ENCODE measurements at places on chromosomes 7 and 10.

DNA sequence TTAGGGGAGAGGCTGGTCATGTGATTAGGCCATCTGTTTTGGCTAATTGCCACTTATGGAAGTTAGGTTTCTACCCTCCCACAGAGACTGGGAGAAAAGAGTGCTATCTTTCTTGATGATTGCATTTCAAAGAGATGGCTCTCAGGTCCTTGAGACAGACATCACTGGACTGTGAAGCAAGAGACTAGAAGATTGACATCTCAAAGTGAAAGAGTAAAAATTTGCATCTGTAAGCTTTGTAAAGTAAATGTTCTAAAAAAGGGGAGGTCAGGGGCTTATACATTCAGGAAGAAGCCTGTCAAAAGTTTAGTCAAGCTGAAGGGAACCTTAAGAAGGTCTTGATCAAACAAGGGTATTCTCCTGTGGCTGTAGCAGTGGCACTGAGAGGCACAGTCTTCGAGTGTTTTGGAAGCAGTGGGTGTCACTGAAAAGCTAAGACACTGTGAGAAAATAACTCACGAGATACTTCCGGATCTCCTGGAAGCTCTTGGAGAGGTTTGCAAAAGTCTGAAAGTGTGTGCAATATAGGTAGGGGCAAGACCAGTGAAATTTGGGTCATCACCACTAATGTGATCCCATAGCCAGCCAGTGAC lies 342.1 kb downstream of the PHF14 start:
- no peak for DNase-seq

- DNase-seq, result no peak
Measured at GRCh38 chr7:149161241-149161848, 14.1 kb downstream of the ZNF398 start.

DNA sequence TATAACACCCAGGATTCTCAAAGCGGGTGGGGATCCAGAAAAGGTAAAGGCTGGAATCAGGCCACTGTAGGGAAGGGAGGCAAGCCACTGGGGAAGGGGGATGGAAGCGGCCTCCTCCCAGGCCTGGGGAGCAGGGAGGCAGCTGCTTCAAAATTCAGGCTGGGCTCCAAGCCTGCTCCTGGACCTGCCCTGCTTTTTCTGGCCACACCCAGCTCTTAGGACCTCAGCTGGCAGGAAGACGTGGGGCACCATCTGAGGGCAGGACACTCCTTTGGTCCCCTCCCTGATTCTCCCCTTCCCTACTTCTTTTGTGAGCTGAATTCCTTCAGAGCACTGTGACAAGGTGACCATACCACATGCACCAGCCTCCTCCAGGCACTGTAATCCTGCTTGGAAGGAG lies 4.6 kb upstream of the LBX1 start:
- DNase-seq, result no peak

DNA sequence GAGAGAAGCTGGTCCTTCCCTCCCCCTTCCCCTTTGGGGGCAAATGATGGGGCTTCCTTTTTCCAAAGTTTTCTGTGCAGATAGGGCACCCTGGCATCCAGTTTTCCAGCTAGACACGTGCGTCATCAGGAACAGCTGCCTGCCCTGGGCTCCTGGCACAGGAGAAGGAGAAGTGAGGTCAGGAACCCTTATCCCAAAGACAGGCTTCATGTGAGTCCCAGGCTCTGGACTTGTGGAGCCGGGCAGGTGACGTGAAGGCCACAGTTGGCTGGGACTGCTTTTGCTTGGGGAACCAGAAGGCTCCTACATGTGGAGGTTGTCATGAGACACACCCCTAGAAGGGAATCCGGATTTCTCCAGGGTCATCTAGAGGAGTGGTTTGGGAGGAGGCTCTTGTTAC lies 66.5 kb downstream of the RBM20 start:
- no peak for DNase-seq

DNA sequence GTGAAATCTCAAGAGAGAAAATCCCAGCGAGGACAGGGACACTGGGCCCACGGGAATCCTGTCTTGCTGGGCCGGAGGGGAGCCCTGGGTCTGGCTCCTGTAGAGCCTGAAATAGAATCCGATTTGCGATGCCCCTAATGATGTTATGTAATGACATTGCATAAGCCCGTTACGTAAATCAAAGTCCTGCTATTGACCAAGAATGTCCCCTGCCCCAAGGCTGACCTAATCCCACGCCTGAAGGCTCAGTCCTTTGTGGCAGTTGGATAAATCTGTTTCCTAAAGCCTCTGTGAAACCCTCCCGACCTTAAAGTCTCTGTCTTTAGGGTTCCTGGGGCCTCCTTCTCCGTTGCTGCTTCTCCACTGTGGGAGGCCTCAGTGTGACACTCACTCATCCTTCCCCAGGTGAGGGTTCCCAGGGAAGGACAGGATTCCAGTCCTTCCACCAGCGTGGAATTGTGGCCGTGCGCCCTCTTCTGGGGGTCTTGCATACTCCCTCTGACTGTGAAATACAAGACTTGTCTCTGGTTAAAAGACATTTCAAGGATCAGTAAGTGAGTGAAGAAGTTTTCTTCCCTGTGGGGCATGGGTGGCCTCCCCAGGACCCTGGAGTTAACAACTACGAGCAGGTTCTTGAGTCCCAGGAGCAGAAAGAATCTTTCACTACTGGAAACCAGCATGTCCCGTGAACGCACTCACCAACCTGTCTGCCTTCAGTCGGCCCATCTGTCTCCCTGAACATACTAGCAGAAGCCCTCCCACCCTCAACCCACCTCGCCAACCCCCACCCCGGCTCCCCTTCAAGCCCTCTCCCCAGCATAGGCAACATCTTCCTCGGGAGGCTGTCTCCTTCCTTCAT lies 19.8 kb downstream of the ZNF467 start:
- DNase-seq, result no peak

DNA sequence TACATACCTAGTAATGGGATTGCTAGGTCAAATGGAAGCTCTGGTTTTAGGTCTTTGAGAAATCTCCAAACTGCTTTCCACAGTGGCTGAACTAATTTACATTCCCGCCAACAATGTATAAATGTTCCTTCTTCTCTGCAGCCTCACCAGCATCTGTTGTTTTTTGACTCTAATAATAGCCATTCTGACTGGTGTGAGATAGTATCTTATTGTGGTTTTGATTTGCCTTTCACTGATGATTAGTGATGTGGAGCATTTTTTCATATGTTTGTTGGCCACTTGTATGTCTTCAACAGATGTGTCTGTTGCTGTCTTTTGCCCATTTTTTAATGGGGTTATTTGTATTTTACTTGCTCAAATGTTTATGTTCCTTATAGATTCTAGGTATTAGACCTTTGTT lies 675.5 kb downstream of the SUGCT start:
- DNase-seq, result no peak

DNA sequence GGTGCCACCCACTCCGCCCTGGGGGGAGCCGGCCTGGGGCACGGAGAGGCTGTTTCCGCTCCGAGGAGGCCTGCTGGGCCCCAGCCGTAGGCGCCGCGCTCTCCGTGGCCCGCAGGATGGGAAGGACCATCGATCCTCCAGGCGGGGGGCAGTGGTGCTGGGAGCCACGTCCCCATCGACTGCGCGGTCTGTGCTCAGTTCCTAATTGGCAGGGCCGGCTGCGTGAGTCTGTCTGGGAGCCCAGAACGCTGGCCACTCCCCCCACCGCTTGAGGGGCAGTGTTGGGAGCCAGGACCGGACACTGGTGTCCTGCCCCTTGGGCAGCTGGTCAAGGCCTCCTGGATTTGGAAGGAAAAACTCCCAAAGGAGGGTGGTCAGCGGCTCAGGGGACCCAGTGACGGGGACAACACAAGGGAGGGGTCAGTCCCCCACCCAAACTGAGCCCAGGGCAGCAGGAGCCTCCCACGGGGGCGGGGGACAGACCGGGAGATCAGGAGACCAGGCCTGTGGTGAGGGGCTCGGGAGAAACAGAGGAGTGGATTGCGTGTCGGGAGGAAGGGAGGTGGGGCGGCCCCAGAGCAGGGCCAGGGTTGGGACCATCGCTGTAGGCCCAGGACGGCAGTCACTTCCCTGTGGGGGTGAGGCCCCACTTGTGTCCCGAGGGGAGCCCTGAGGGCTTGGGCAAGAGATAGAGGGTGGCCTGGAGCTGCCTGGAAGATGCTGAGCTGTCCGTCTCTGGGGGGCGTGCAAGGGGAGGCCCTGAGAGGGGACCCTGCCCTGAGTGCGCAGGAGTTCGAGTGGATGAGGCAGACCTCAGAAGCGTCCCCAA lies 89.0 kb downstream of the UNCX start:
- DNase-seq, result no peak

GRCh38 chr7:116528008-116528789 lies 3.4 kb downstream of the CAV1 start:
- no peak for DNase-seq

DNA sequence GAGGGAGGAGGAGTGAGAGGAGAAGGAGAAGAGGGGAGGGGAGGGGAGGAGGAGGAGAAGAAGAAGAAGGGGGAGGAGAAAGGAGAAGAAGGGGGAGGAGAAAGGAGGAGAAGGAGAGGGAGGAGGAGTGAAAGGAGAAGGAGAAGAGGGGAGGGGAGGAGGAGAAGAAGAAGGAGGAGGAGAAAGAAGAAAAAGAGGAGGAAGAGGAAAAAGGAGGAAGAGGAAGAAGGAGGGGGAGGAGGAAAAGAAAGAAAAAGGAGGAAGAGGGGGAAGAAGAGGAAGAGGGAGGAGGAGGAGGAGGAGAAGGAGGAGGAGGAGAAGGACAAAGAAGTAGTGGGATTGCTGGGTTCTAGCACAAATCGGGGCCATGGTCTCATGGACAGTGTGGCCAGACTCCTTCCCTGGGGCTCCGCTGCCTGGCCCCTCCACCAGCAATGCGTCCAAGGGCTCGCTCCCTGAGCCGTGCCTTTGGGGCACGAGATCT lies 4.2 kb upstream of the MAFK start:
- no peak for DNase-seq

- DNase-seq, result no peak
Measured at GRCh38 chr10:35012781-35013180, 77.4 kb downstream of the CUL2 start.

DNA sequence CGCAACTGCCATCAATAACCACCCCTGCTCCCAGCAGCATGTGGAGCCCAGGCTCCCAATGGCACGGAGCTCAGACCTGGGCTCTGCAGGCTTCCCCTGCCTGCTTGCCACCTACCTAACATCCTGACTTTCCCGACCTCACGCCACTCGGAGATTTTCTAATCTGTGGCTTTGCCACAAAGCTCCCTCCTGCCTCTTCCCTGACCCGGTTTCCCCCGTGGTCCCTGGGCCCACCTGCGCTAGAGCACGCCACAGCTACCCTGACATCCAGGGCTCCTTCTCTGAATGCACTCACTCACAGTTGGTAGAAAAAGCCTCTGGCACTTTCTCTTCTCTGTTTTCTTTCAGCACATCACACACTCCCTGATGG lies 20.0 kb downstream of the PITRM1 start:
- no peak for DNase-seq

- no peak for DNase-seq
Measured at GRCh38 chr10:36476399-36476798, 649.0 kb upstream of the ANKRD30A start.

DNA sequence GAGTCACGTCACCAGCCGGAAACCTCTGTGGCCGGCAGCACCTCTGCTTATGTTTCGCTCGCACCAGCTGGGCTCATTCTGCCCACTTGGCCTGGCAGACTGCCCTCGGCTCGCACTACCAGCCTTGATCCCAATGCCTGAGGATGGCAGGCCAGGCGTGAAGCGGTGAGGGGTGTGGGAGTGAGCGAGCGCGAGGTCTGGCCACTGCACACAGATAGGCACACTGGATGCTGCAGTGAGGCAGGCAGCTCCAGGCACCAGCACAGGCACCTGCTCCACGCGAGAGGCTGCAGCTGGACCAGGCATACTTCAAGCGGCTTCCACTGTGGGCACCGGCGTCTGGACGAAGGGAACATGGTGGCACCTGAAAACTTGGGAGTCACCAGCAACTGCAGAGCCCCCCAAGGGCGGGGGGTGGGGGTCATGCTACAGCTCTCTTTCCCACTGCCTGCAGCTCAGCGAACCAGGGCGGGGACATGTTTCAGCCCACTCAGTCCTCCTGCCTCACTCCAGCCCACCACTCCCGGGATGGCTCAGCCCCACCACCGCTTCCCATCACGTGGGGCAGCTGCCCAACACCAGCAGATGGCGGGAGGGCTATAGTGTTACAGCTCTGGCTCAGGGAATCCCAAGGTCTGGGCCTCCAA lies 5.4 kb upstream of the DMTF1 start:
- DNase-seq, result no peak

DNA sequence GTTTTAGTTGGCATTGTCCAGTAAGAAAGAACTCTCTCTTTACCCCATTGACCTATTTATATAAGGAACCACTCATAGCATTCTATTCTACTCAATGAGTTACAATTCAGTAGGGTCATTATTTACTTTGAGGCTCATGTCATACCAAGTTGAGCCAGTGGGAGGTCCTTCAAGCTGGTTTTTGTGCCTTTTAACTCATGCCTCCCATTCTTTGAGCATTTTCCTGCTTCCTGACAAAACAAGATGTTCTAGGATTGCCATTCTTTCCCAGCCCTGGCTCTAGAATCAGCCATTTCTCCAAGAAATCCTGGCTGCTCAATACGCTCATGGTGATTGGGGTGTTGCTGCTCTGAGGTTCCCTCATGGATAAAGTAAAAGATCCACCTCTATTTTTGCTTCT lies 250.1 kb downstream of the ABCA13 start:
- no peak for DNase-seq

DNA sequence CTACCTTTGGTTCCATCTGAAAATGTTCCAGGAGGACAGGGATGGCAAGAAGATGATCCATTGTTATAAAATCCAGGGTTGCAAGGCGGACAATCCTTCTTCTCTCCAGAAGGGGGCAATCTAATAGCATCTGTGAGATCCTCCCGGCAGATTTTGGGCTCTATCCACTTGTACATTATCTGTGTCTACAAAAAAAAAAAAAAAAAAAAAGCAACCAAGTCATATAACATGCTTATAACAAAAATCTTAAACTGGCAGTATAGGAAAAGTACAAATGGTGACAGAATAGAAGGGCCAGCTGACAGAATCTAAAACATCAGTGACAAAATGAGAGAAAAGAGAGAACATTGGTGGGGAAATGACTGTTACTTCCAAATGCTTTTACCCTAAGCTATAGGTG lies 132.7 kb downstream of the ELAPOR2 start:
- peak; percentile 10 for DNase-seq

GRCh38 chr10:51433949-51434475 lies 265.4 kb downstream of the CSTF2T start:
- DNase-seq, result no peak

- DNase-seq, result peak; percentile 66
Measured at GRCh38 chr10:31083765-31084184, 52.1 kb upstream of the ZNF438 start.

DNA sequence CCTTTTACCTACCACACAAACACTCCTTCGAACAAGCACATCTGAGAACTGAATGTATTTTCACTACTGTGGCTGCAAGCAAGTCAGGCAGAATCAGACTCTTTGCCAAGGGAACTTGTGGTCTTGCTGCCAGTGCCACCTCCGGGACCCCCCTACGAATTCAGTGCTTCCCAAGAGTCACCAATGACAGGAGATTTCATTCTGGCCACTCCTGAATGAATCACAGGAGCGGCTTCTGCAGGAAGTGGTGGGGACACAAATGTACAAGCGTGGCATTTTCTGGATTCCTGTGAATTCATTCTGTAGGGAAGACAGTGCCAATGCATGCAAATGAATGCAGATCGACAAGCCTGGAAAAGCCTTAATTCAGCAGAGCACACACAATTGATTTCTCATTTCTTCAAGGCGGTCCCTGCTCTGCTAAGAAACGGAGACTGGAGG lies 161.2 kb downstream of the CAMK1D start:
- DNase-seq, result no peak

Measured in stimulated activated CD4-positive, alpha-beta T cell treated with anti-CD3 and anti-CD28 coated beads, Interleukin-15, amount 100 ng/mL, for 48 hours (primary cell).